ENCODE measurements at places on chromosomes 7 and 10. TPM values are rescaled to one million over a fixed set of nuclear protein-coding genes. Genes with fewer than 3 reads are reported as not detected.

The FAM241B gene
- 1.9 TPM for total RNA-seq

The PNLIP gene
- not detected for total RNA-seq

The MAT1A gene
- total RNA-seq = not detected

The MMD2 gene
- not detected for total RNA-seq

GRCh38 chr7:16579216-16579615 lies 52.6 kb downstream of the LRRC72 start:
- DNase-seq = no peak
- H3K4me3 ChIP-seq = no peak overlapping the region
- no peak overlapping the region for H3K27ac ChIP-seq
- H3K36me3 ChIP-seq = no peaks in the 10 kb centered on the region
- no peaks in the 10 kb centered on the region for H3K27me3 ChIP-seq

DNA sequence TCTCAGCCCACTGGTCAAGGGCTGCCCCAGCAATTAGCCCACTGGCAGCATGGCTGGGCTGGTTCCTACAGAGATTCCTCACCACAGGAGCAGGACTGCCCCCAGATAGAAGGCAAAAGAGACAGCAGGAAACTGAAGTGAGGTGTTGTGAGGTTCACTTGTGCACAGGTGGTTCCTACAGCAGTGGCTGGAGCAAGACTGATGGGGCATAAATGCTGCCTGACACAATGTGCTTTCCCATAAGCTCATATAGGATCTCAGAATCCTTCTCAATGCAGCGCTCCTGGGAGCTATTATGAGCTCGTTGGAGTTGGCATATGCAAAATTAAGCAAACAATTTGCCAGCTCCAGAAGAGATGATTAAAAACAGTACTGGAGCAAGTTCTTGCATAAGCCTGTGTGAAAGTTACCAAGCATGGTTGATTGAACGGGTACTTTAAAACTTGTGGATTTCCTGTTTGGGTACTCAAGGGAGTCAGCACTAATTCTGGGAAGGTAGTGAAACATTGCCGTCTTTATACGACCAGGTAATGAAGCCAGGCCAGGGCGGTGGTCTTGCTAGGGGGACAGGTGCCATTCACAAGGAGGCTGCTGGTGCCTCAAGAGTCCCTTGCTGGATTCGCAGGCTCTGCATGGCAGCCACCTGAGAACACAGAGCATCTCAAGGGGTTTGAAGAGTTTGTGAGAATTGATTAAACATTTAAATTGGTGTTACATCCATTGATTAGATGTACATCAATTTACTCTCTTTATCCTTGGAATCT lies 20.3 kb upstream of the PRKCQ start:
- no peaks in the 10 kb centered on the region for H3K27me3 ChIP-seq
- H3K4me1 ChIP-seq = peaks cover 8% of the 10 kb centered on the region
- H3K4me3 ChIP-seq = no peak overlapping the region

DNA sequence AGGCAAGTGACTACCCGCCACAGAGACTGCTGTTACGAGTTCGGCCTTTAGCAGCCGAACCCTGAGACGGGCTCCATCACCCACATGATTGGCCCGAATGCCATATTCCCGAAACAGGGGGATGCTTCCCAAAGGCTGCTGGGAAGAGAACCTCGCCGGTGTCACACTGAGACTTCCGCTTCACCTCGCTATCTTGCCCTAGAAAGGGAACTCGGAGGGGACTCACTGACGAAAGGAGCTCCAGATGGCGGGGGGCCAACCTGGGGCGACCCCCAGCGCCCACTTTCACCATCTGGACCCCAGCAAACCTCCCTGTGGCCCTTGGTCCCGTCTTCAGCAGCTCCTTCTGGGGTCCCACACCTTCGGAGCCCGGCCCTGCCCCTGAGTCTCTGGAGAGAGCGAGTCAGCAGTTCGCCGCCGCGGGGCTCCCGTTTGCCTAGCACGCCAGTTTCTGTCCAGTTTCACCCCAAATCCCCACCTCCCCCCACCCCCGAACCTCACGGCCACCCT lies 529 bp downstream of the HPS1 start:
- H3K27ac ChIP-seq = peak overlapping the region; percentile 89
- DNase-seq = no peak
- peak overlapping the region; percentile 89 for H3K4me3 ChIP-seq
- no peaks in the 10 kb centered on the region for H3K4me1 ChIP-seq
- H3K36me3 ChIP-seq = peaks cover 41% of the 10 kb centered on the region

- DNase-seq = no peak
- no peak overlapping the region for H3K4me3 ChIP-seq
- no peaks in the 10 kb centered on the region for H3K4me1 ChIP-seq
Measured at GRCh38 chr7:40720416-40720815, 585.6 kb downstream of the SUGCT start.

DNA sequence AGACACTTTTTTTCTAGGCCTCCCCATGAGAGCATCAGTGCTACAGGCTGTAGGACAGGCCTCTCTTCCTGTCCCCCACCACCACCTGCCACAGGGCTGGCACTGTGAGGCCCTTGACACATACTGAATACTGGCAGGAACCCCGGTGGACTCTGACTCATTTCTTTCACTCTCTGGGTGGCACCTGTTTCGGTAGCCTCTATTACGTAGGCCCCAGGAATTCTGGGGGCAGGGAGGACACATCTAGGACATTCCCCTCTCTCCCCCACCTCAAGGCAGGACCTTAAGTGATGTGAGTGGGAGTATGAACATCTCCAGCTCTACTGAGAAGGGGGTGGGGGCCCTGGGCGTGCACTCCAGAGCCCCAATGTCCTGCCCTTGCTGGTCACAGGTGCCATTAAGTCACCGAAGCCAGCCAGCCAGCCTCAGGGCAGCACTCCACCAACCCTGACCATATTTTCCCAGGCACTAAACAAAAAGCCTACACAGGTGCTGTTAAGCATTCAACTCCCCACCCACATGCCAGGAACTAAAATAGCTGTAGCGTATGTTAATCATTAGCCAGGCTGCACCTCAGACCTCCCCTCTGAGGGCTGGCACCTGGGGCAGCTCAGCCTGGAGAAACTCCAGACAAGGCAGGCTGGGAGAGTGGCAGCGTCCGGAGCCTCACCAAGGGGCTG lies 8.9 kb downstream of the ANXA11 start:
- H3K27ac ChIP-seq = peak overlapping the region; percentile 99
- DNase-seq = peak; percentile 84
- peaks cover 97% of the 10 kb centered on the region for H3K4me1 ChIP-seq
- no peaks in the 10 kb centered on the region for H3K27me3 ChIP-seq
- H3K4me3 ChIP-seq = peak overlapping the region; percentile 96

- H3K27ac ChIP-seq = no peak overlapping the region
- H3K4me3 ChIP-seq = no peak overlapping the region
- H3K27me3 ChIP-seq = no peaks in the 10 kb centered on the region
- H3K4me1 ChIP-seq = no peaks in the 10 kb centered on the region
- H3K36me3 ChIP-seq = no peaks in the 10 kb centered on the region
- DNase-seq = no peak
Measured at GRCh38 chr10:104844073-104844472, 203.0 kb downstream of the SORCS3 start.

- no peaks in the 10 kb centered on the region for H3K27me3 ChIP-seq
- H3K27ac ChIP-seq = no peak overlapping the region
- H3K36me3 ChIP-seq = no peaks in the 10 kb centered on the region
- no peak overlapping the region for H3K4me3 ChIP-seq
- no peaks in the 10 kb centered on the region for H3K4me1 ChIP-seq
Measured at GRCh38 chr10:43056568-43057011, 20.3 kb upstream of the RET start.
